ENCODE measurements at places on chromosomes 5 and 9.
A peak's percentile ranks its signal among the peaks of the same experiment; 100 is the strongest.

GRCh38 chr5:142754031-142754430 lies 16.1 kb upstream of the ARHGAP26 start:
- no peak for DNase-seq

DNA sequence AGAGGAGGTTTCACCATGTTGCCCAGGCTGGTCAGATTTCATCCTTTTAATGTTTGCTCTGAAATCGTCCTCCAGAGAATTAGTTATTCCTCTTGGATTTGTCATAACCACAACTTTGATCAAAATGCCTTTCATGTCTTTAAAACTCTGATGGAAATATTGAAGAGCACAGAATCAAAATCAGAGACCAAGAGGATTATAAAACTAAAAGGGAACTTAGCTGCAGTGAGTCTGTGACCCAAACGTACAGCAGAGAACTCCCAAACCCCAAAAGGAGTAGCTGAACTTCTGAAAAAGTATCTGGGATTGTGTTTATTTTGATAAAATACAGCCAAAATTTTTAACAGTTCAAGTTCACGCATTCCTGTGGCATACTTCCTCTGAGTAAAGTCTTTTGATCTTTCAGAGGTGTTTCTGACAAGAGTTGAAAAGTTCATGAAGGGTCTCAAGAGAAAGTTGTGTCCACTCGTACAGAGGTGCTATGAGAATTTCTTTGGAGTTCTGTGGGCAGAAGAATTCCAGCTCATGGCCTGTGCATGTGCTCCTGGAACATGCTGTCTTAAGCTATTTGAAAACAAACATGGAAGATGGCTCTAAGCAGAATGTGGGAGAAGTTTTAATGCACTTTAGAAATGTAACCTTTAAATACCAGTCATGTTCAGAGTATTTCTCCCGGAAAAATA lies 124.0 kb downstream of the ESM1 start:
- peak; percentile 63 for DNase-seq

DNA sequence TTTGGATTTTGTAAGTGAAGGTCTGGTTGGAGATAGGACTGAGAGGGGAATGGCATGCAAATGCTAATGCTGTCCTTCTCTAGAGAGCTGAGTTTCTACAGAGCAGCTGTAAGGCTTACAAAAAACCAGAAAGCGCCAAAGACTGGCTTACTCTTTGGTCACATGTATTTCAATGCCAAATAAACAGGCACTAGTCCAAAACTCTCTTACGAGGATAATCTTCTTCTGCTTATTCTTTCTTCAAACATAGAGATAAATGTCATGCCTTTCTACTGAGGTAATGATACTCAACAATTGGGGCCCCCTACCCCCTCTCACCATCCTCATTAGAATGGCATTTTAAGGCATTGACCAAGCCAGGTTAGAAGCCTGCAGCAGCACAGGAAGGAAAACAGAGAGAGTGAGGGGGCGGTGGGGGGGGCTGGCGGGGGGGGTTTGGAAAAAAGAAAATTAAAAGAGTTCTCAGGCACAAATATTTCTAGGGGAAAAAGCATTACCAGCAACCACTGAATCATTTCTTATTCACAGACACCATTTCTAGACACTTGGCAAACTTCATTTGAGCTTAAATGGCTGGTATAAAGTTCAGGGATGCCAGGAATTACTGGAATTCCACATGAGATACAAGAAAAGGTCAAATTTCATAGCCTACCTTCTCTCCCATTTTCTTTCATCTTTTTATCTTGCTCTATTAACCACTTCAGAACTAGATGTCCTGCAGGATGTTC lies 34.0 kb downstream of the PUM3 start:
- DNase-seq: peak; percentile 81

- no peak for DNase-seq
Measured at GRCh38 chr9:97413462-97413861, 1.6 kb downstream of the TDRD7 start.

DNA sequence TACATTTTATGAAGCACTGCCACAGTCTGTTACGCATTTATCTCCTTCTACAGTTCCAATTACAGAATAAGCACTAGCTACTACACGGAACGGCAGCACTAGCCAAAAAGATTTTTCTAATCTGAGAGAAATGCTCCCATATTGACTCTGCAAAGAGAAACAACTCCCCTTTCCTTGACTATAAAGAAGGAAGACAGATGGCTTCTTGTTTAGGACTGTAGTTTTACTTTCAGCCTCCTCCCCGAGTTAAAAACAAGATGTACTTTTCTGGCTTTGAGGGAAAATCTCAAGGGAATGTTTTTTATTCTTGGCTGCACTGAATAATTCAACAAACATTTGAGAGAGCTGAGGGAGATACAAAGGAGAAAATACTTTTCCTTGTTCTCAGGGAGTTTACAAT lies 1.9 kb upstream of the SLC44A1 start:
- no peak for DNase-seq

Measured in astrocyte of the cerebellum (primary cell).